Stimulated activated CD4-positive, alpha-beta T cell treated with anti-CD3 and anti-CD28 coated beads, Interleukin-1b, Interleukin-23, amount 100 ng/mL, for 1 hour (primary cell): ENCODE measurements at places on chromosomes 4 and X.

- DNase-seq: no peak
Observed at GRCh38 chr4:19177616-19178015, 1074.1 kb upstream of the SLIT2 start.

DNA sequence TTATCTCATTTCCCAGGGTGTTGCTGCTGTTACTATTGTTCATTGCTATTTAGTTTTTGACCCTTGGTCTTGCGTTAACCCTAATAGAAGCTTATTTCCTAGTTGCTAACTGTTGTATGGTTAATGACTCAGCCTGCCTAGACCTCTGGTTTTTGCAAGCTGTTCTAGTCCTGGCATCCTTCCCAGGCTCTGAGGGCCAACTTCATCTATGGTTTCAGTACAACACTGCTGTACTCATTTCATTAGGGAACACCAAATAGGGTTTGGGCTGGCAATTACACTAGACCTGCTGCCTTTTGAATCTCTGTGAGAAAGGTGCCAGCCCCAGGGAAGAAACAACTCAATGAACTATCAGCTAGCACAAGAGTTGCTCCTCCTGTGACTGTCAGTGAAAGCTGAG is 59.6 kb downstream of the DCX start:
- no peak for DNase-seq

- no peak for DNase-seq
Observed at GRCh38 chrX:151871244-151871643, 41.4 kb upstream of the MAGEA4 start.

GRCh38 chr4:183544109-183544508 is 39.3 kb downstream of the ING2 start:
- no peak for DNase-seq

- DNase-seq: no peak
Observed at GRCh38 chr4:37970702-37971101, 10.5 kb downstream of the PTTG2 start.

- no peak for DNase-seq
Observed at GRCh38 chr4:180953572-180953971, 1289.6 kb upstream of the TENM3 start.

- no peak for DNase-seq
Observed at GRCh38 chr4:41751449-41752061, 3.0 kb upstream of the PHOX2B start.

DNA sequence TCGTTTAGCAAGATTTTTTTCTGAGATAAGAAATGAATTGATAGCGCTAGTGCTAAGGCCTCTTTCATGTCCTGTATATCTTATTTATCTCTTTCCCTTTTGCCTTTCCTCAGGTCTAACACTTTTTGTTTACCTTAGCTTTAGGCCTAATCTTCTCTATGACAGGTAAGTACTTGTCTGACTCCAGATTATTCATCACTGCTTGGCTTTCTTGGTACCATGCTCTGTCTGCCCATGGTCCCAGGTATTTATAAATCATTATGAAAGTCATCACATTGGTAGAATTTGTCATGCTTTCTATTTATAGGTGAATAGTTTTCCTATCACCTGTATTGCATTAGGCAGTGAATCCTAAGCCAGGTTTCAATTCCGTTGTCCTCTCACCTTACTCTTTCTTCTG is 99.5 kb upstream of the CTSO start:
- no peak for DNase-seq

- DNase-seq: no peak
Observed at GRCh38 chr4:53479736-53480525, 102.5 kb downstream of the FIP1L1 start.

GRCh38 chrX:122238801-122239200 is 945.3 kb upstream of the GRIA3 start:
- DNase-seq: no peak

- DNase-seq: no peak
Observed at GRCh38 chr4:80484712-80485111, 149.2 kb downstream of the CFAP299 start.

DNA sequence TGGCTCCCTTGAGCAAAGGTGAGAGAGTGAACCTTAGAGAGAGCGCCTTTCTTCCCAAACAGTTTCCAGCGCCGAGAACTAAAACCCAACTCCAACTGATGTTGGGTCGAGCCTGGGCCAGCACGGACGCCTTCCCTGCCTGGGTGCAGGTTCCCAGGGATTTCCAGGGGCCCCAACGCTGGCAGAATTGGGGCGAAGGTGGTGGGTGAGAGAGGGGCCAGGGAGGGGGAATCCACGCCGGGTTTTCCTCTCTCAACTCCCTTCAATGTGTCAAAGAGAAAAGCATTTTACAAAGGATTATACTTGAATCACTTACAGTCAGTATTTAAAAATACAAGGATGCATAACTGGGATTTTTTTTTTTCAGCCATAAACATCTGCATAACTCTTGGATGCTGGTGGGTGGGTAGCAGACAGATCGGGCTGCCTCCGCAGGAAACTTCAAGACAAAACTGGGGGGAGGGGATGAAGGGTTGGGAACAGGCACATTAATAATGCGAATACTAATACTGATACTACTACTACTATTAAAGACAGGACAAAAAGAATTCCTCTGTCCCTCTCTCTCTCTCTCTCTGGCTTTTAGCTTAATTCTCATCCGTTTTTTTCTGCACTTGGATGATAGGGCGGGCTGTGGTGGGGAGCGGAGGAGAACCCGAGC is 1.3 kb upstream of the ARX start:
- DNase-seq: no peak

DNA sequence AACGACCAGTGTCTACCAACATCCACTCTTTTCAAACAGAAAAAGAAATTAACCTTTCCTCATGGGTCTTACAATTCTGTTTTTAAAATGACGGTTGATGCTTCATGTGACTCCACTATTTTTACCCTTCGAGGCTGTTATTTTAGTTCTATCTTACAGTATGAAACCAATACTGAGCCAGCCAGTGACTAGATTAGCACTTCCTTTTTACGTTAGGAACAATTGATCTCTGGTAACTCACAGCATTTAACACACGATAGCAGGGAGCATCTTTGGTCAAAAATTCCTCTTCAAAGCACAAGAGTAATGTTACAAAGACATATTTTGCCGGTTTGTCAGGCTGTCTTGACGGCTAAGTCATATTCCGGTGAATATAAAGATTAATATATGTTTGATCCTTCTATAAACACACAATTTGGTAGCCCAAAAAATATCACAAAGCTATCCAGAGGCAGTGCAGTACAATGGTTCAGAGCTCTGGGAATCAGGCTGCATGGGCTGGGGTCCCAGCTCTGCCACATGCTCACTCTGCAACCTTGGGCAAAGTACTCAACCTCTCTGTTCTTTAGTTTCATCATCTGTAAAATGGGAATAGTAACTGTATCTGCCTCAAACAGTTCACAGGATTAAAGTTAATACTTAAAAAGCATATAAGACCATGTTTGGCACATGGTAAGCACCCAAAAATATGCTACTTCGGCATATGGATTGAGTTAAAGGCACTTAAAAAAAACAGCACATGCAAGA is 62.9 kb upstream of the TXK start:
- no peak for DNase-seq

GRCh38 chrX:38318196-38318595 is 9.1 kb downstream of the RPGR start:
- no peak for DNase-seq

DNA sequence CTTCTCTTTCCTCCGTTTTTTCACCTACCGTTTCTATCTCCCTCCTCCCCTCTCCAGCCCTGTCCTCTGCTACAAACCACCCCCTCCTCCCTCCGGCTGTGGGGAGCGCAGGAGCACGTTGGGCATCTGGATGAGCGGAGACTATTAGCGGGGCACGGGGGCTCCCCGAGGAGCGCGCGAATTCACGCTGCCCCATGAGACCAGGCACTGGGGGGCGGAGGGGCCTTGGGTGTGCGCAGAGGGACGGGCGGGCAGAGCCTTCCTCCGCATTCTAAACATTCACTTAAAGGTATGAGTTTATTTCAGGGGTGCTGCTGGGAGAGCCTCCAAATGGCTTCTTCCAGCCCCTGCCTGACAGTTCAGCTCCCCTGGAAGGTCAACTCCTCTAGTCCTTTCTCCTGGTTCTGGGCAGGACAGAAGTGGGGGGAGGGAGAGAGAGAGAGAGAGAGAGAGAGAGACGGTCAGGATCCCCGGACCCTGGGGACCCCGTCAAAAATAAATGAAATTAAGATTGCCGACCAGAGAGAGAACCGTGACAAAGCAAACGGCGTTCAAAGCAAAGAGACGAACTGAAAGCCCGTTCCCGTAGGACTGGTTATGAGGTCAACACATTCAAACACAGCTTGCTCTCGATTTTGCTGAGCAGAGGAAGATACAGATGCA is 5.0 kb downstream of the SHOX start:
- DNase-seq: no peak

DNA sequence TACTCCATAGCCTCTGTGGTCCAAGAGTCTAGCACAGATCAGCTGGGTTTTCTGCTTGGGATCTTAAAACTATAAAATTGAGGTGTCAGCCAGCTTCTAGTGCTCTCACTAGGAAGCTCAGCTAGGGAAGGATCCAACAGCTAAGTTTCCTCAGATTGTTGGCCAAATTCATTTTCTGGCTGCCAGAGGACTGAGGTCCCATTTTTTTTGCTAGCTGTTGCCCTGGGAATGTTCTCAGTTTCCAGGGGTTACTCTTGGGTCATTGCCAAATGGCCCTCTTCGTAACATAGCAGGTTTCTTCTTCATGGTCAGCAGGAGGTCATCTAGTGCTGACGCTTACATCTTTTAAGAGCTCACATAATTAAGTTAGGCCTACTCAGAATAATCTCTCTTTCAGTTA is 2178.2 kb downstream of the ARAP2 start:
- no peak for DNase-seq

- no peak for DNase-seq
Observed at GRCh38 chr4:41362621-41363383, 106.1 kb downstream of the UCHL1 start.

DNA sequence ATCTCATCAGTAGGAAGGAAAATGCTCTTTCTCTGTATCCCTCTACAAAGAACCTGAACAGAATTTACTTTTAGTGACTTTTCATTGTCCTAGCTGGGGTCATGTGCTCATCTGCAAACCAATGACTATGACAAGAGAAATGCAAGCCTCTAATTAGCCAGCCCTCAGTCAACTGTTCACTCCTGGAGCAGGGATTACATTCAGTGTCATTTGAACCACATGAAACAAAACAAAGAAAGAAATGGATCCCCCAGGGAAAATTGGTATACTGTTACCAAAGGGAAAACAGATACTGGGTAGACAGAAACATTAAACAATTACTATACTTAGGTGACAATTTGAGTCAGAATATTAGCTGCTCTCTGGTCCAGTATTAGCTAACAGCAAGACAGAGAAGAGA is 173.6 kb downstream of the RCHY1 start:
- DNase-seq: no peak

- DNase-seq: no peak
Observed at GRCh38 chr4:41373221-41373620, 116.5 kb downstream of the UCHL1 start.

GRCh38 chrX:119071381-119071780 is 1.4 kb upstream of the CT47C1 start:
- DNase-seq: no peak

DNA sequence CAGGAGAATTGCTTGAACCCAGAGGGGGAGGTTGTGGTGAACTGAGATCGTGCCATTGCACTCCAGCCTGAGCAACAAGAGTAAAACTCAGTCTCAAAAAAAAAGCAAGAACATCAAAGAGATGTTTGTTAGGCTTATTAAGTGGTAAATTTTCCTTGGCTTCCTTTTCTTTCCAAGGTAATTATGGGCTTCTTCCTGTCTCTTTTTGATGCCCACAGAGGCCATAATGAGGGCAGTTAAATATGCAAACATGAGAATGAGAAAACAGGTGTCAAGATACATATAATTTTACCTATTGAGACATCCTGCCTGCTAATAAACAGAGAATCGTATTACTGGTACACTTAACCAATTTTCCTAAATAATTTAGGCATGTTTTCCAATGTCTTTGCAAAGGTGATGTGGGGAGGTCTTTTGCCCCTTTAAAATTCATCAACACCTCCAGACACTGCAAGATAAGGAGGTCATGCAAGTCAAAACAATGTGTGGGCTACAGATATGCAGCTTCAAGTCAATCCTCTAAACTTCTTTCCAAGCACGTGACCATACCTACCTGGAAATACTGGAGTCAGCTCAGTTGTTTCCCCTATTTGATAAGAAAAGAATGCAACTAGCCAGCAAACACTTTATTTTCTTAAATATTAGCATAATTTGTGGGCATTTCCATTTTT is 2.7 kb downstream of the SLC39A8 start:
- DNase-seq: no peak

- DNase-seq: no peak
Observed at GRCh38 chr4:94941706-94942105, 184.0 kb downstream of the BMPR1B start.

GRCh38 chr4:124111922-124112321 is 600.6 kb downstream of the ANKRD50 start:
- no peak for DNase-seq

DNA sequence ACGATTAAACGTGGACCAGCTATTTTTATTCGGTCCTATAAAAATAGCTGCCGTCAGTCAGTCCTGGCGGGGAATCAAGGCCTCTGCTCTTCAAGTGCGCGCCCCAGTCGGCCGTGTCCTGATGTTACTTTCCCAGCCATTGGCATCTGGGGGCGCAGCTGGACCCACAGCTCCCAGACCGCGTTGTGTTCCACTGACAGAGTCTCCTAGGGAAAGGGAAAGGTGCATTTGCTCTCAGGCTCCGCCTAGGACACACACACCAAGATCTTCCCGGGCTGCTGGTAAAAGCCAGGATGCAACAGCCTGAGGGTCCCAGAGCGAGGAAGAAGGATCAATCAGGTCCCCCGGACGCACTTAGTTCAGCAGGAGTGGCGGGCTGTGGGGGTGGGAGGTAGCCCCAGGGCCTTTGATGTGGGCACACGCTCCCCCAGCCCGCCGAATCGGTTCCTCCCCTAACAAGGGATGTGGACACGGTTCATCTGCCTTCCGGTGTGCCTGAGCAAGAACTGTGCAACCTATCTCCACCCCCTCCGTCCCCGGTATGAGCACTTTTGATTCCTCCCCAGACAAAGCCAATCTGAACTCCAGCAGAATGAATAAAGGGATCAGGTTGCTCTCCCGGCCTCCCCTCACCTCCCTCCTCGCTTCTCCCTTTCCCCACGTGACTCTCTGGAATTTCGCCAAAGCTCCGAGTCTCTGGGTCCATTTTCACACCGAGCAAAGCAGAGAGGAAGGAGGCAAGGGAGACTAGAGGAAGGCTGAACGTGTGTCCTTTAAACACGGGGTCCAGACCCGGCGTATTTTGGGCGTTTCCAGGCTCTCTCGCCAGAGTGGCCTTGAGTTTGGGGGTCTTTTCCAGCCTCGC is 626 bp upstream of the FRAS1 start:
- no peak for DNase-seq

GRCh38 chr4:186304866-186305505 is 39.0 kb downstream of the F11 start:
- DNase-seq: no peak

GRCh38 chr4:53432528-53433424 is 55.3 kb downstream of the FIP1L1 start:
- DNase-seq: no peak
